ENCODE measurements at places on chromosomes 1 and 21.

GRCh38 chr1:172487550-172487949 is 43.7 kb upstream of the PIGC start:
- DNase-seq, result no peak

DNA sequence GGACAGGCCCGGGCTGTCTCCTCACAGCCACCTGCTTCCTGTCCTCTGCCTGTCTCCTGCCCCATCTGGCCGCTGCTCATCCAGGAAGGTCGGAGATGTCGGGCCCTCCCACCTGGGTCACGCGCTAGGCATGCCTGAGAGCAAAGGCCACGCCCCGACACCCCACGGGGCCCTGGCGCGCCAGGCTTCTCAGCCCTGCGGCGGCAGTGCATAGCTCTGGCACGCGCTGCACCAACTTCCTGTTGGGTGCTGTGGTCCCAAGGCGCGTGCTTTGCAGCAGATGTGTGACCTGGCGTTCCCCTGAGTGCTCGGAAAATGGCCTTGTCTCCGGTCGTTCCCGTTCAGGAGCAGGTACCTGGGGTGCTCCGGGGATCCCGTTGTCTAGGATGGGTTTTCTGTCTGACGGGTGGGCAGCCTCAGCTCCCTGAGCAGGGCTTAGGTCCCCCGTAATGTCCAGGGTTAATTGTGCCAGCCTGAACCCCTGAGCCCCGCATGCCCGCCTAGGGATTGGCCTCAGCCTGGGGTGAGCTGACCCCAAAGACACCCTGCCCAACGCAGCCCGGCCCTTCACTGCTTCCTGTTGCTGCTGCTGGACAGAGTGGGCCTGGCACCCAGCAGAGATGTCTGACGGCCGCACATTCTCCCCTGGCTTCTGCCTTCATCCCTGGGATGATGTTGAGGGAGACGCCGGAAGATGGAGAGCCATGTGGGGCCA is 19.4 kb upstream of the KCNAB2 start:
- peak; percentile 88 for DNase-seq

- DNase-seq, result no peak
Measured at GRCh38 chr1:22153660-22154437, 11.0 kb upstream of the WNT4 start.

DNA sequence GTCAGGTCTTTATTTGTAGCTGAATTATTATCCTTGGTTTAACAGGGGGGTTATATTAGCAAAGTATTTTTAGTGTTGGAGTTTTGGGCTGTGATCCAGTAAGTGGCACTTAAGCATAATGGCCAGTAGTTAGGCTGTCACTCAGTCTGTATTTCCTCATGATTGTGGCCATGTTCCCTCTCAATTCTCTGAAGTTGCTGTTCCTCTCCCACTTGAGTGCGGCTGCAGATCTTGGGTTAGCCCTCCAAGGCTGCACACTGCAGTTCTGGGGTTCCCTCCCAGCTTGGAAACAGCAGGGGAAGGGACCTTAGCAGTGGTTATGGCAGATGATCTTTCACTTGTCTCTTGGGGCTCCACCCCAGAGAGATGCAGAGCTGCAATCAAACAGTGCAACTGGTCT is 23.2 kb upstream of the DENND1B start:
- DNase-seq, result no peak

- DNase-seq, result no peak
Measured at GRCh38 chr1:68328490-68328889, 96.2 kb upstream of the WLS start.

GRCh38 chr1:98102345-98103030 is 181.7 kb upstream of the DPYD start:
- no peak for DNase-seq

- DNase-seq, result no peak
Measured at GRCh38 chr1:212186427-212187207, 98.6 kb upstream of the PPP2R5A start.

- no peak for DNase-seq
Measured at GRCh38 chr1:202227053-202227672, 33.6 kb downstream of the LGR6 start.

- no peak for DNase-seq
Measured at GRCh38 chr1:95974586-95974985, 740.6 kb downstream of the RWDD3 start.

DNA sequence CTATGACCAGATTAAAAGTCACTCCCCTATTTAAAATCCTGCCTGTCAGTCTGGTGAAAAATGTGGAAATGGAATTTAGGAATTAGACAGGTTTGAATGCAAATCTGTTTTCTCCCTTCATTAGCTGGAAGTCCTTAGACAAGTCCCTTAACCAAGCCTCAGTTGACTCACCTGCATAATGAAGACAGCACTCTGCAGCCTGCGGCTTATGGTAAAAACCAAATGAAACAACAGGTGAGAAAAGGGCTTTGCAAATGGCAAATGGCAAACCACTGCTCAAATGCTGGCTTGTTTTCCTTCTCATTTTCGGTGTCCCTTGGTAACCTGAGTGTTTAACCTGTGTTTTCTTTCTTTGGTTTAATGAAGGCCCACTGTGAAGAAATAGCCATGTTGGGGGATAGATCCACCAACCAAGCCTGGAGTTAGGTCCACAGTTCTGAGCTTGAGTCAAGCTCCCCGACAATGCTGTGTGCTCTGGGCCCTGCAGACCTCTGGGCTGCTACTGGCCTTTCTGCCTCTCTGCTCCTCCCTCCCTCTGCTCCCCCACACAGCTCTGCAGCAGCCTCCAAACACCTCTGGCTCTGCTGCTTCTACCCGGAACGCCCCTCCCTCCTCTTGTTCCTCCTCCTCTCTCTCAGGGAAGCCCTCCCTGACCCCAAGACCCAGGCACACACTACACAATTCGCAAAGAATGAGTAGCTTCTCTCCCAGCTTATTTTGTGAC is 641.8 kb downstream of the MATN1 start:
- DNase-seq, result no peak

DNA sequence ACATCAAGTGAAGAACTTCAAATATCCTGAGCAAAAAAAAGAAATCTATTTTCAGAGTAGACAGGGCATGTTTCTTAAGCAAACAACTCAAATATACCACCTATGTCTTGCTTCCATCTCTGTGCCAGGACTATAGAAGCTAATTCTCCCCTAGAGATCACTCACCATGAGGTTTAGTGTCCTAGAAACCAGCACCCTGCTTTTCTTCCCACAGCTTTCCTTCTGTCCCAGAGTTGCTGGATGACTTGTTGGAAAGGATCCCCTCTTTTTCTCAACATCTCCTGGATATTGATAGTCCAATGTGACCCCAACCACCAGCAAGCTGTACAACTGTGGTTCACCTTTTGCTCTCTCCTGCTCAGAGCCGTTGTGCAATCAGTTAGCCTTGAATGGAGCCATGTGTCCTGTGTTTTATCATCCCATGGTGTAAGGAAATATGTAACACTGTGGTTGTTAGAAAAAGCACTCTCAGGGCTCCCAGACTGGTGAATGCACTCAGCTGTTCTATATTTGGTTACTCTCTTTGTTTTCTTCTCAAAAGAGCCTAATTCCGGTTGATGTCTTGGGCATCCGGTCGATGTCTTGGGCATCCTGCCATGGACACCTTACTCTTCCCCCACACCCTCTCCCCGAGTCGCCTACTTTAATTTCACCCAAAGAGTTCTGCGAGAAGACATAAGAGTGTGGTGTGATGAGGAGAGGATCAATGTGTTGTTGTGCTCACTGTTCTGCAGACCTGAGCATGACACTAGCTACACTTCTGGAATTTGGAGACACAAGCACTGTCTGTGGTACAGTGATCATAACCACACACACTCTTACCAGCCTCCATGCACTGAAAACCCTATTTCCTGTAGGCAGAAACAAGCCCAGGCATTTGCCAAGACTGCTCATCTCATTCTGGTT is 1.7 kb downstream of the TNFSF4 start:
- no peak for DNase-seq

GRCh38 chr1:115241309-115241708 is 96.7 kb downstream of the NGF start:
- no peak for DNase-seq

- no peak for DNase-seq
Measured at GRCh38 chr1:173554089-173554488, 48.8 kb downstream of the SLC9C2 start.

DNA sequence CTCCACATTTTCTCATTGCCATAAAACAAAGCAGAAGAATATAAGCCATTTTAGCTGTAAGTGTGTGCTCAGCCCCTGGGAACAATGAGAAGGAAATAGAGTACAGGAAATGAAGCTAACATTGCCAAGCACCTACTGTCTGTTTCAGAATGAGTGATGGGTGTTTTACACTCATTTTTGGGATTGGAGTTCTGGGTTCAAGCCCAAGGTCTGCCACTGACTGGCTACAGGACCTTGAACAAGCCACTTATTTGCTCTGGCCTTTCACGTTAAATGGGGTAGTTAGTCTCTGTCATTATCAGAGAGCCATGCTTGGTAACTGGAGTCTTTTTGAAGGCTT is 80.7 kb upstream of the KAZN start:
- DNase-seq, result no peak

GRCh38 chr1:33338440-33339211 is 17.7 kb upstream of the A3GALT2 start:
- DNase-seq, result no peak

- DNase-seq, result no peak
Measured at GRCh38 chr1:90193116-90193515, 198.2 kb downstream of the ZNF326 start.

DNA sequence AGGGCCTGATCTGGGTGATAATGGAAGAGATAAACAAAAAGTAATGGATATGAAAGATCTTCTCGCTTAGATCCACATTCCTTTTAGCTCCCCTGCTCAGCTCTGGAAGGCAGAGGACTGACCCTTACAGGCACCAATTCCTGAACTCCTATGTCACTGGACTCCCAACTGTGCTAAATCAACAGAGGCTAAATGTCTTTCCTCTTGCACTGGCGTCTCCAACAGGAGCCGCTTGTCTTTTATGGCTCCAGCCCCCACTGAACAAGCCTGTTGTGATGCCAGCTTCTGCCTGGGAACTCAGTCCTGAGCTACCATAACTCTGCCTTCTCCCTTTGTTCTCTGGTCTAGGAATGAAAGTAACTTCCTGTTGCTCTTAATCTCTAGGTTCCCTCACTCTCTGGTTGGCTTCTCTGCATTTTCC is 142.1 kb upstream of the COL11A1 start:
- DNase-seq, result no peak

GRCh38 chr1:23530087-23530746 is 816 bp downstream of the E2F2 start:
- DNase-seq, result no peak

DNA sequence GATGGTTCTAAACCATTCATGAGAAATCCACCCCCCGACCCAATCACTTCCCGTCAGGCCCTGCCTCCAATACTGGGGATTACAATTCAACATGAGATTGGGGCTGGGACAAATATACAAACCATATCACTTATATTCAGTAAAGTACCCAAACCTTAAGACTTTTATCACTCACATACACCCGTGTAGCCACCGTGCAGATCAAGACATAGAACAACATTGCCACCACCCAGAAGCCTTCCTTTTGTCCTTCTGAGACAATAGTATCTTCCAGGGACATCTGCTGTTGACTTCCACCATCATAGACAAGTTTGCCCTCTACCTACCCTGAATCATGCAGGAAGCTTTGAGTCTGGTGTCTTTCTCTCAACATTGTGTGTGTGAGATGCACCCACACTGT is 37.5 kb downstream of the CLIC6 start:
- DNase-seq, result no peak

DNA sequence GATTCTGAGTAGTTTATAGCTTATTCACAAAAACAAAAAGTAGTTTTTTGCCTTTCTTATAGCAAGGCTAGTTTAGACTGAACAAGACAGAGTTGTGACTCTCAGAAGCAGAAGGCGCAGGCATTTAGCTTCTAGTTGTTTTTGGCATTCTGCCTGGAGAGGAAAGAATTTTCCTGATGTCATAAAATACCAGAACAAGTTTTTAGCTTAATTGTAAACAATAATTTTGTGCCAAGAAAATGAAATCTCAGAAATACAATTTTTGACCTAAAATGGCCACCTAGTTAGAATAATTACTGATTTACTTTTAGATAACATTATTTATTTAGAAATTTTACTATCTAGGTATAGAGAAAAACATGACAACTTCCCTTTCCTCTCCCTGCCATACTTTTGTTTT is 1.0 kb downstream of the DNAJB4 start:
- no peak for DNase-seq

DNA sequence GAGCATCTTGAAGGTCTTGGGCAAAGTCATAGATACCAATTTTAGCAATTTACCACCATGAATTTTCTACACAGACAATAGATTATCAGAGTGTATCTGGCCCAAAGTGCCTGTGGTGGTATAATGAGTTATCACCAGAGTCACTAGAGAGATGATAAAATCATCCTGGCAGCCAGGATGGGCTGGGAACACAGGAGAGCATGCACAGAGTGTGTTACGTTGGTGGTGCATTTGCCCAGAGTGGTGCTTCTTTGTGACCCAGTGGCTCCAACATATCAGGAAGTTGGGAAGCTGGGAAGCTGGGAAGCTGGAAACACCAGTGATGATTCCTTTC is 236.7 kb upstream of the PROX1 start:
- no peak for DNase-seq

DNA sequence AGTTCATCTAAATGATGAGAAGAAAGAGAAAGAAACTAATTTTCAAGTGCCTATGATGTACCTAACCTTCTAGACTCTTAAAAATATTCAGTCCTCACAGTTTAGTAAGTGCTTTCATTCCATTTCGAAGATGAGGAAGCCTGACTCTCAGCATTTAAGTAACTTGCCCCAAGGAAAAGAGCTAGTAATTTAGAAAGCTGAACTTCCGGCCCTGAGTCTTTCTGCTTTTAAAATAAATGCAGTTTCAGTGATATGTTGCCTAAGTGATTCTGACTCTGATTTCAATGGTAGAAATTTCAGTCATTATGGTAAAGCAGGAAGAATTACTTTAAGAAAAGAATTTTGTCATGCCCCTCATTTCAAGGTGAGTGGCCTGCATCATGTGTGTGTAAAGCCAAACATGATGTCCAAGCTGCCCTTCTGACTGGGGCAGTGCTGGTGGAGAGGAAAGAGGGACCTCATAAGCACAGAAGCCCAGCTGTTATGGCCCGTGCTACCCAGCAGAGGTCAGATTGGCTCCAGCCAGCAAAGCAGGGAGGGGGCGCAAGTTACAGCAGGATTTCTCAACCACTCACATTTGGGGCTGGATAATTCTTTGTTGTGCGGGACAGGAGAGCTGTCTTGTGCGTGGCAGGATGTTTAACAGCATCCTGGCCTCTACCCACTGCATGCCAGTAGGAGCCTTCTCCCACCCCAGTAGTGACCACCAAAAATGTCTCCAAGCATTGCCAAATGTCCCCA is 10.7 kb downstream of the ATP1A4 start:
- DNase-seq, result no peak

- no peak for DNase-seq
Measured at GRCh38 chr1:38898653-38899230, 17.4 kb upstream of the GJA9 start.

GRCh38 chr1:107138166-107138565 is 2.7 kb upstream of the NTNG1 start:
- DNase-seq, result no peak

- no peak for DNase-seq
Measured at GRCh38 chr1:228754646-228755268, 19.5 kb downstream of the RHOU start.

Measured in stimulated activated CD4-positive, alpha-beta T cell treated with anti-CD3 and anti-CD28 coated beads, Interleukin-15, amount 100 ng/mL, for 1 hour (primary cell).